ENCODE measurements at places on chromosomes 4 and X.

- no peak for DNase-seq
These were observed 113.7 kb upstream of the LSM6 start for GRCh38 chr4:146061610-146062334.

DNA sequence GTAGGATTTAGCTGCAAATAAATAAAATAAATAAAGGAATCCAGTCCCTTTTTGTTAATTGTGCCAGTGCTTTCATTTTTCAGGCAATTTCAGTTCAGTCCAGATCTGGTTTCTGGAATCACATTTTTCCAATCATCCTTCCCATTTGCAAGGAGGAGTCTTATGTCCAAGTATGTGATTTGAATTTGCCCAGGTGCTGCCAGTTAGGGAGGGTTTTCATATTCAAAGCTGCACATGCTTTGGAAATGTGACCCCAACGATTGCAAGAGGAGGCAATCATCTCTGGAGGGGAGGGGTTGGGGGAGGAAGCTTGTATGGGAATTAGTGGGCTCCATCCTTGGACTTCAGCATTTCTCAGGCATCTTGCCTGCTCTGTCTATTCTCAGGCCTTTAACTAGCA is 4.4 kb downstream of the PLAC1 start:
- DNase-seq = no peak

DNA sequence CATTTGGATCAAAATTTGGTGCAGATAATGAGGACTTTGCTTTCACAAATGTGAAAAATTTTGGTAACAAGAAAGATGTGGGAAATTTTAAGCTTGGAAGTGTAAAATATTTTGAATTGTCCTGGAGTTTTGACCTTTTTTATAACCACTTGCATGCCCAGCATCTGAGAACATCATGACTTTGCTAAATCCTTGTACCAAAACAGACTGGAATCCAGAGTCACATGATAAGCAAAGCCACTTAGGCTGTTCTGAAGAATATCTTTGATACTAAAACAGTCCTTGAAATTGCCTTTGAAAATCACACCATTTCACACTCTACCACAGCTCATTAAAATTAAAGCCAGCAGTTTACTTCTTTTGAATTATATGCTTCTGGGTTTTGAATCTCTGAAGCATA is 2.5 kb upstream of the PPM1K start:
- DNase-seq = no peak

- no peak for DNase-seq
These were observed 161.0 kb downstream of the PPP1R2C start for GRCh38 chrX:42616981-42617380.

DNA sequence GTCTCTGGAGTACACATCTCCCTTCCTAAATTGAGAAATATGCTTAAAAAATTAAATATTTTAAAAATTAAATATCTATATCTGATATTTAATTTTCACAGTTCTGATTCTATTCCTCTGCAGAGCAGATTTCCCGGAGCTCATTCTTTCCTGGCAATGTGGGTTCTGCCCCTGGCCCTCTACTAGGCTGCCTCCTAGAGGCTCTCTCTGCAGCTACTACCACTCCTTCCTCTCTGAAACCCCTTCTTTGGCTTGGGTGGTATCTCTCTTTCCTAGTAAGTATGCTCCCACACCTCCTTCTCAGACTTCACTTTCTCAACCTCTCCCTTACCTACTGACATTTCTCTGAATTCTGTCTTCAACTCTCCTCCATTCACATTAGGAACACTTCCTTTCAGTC is 45.3 kb downstream of the RPGR start:
- peak; percentile 3 for DNase-seq

DNA sequence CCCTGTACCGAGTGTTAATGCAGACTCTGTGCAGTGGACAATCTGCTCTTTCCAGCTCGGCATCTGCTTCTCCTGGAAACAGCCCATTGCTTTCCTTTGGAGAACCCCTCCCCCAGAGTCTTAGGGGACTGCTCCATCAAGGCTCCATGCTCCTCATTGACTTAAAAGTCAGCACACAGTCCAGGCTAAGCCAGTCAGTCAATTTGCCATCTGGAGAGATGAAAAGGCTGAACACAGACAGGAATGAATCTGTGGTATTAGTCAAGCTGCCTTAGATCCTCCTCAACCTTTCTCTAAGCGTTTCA is 20.3 kb downstream of the ATP8A1 start:
- DNase-seq = no peak

GRCh38 chr4:76722838-76723237 is 175.1 kb downstream of the SOWAHB start:
- DNase-seq = no peak

- no peak for DNase-seq
These were observed 9.2 kb downstream of the WDR1 start for GRCh38 chr4:10107111-10108091.

DNA sequence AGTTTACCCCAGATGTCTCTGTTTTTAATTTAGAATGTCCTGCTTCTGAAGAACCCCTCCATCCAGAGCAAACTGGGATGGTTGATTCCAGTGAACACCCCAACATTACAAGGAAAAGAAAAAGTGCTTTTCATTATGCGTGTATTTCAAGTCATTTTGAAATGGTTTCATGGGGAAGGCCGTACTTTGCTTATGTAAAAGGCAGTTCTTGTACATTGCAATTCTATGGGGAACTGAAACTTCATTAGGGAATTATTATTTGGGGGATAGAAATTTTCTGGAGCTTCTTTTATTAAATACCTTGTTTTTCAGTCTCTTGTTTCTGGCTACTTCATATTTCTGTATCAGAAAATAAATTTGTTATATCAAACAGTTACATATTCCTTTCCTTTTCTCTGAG is 96.9 kb upstream of the ZNF518B start:
- no peak for DNase-seq

All from endothelial cell (in vitro differentiated cells).